Mucosa of gallbladder (tissue), 1 donor: ENCODE measurements at places on chromosomes 1 and 21. TPM values are rescaled to one million over a fixed set of nuclear protein-coding genes. Genes with fewer than 3 reads are reported as not detected.

The SYTL1 gene
- total RNA-seq, result 48.5 TPM

The AMY2A gene
- total RNA-seq, result 0.98 TPM

The SERPINC1 gene
- 1.2 TPM for total RNA-seq

The LCE1B gene
- total RNA-seq, result not detected

The NBPF10 gene
- 3.9 TPM for total RNA-seq

The FAAH gene
- 48.1 TPM for total RNA-seq

The HAO2 gene
- 0.17 TPM for total RNA-seq

The EVI5 gene
- 39.2 TPM for total RNA-seq

The TMEM269 gene
- 0.06 TPM for total RNA-seq

The RPE65 gene
- total RNA-seq, result not detected

The HIVEP3 gene
- total RNA-seq, result 8.7 TPM

The SV2A gene
- total RNA-seq, result 3.4 TPM

The KRTAP19-1 gene
- total RNA-seq, result not detected

The ADCY10 gene
- total RNA-seq, result 0.81 TPM

The NASP gene
- 43.7 TPM for total RNA-seq

The AVPR1B gene
- total RNA-seq, result 0.40 TPM

The FMOD gene
- 272 TPM for total RNA-seq
